Hematopoietic multipotent progenitor cell treated with erythropoietin and hydrocortisone succinate and interleukin-3 and kit ligand, for 6 days (in vitro differentiated cells): ENCODE measurements at places on chromosomes 12 and 14.

DNA sequence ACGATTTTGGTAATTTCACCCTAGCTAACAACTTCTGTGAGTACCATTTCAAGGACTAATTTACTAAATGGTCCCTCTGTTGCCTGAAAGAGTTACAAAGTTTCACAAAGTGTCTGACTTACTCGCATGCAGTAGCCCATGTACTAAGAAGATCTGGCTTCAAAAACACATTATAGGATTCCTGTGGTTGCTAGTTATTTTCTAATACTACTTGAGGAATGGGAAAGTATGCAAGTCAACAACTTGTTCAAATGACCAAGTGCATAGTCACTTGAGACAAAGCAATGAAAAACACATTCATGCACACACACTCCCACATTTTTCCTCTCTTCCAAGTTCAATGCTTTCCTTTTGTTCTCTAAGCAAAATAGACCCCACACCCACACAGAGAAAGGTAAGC, 219.7 kb upstream of the TMPO start:
- no peak for DNase-seq

GRCh38 chr14:51285120-51285519, 45.1 kb downstream of the TMX1 start:
- no peak for DNase-seq

- DNase-seq = no peak
Measured at GRCh38 chr12:9132008-9132535, 16.4 kb upstream of the A2M start.

- DNase-seq = peak; percentile 68
Measured at GRCh38 chr14:96802963-96803362, 5.8 kb downstream of the VRK1 start.

- DNase-seq = no peak
Measured at GRCh38 chr12:70252832-70253231, 9.6 kb downstream of the CNOT2 start.

DNA sequence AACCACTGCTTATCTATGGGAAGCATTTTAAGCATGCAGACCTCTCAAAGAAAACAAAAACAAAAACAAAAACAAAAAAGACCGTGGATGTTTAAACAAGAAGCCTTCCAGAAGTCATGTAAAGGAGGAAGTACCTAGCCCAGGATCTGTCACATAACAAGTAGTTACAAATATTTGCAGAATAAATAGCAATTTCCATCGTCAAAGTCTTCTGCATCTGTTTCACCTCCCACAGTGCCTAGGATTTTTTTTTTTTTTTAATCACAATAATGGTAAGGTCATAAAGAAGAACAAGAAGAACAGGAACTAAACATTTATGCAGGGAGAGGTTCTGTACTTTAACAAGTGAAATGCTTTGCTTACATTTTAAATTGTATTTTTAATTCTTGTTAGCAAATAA, 2.4 kb upstream of the STXBP6 start:
- DNase-seq = no peak

DNA sequence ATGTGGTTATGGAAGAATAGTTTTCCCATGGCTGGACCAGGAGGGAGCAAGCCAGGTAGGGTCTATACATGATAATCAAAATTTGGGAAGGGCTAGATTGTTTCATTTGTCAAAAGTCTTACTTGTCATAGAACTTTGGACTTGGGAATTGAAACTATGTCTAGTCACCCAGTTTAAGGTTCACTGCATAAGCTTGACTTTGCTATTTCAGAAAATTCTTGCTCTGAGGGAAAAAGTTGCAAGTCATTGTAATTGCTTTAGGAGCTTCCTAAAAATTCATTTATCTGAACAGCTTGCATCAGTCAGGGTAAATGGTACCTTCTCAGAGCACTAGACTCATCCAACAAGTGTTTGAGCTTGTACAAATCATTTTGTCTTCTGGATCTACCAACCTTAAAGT, 1194.7 kb downstream of the GALC start:
- no peak for DNase-seq

GRCh38 chr12:68319988-68320623, 12.1 kb downstream of the MDM1 start:
- DNase-seq = no peak

- no peak for DNase-seq
Measured at GRCh38 chr14:99512110-99512449, 30.9 kb downstream of the CCNK start.

DNA sequence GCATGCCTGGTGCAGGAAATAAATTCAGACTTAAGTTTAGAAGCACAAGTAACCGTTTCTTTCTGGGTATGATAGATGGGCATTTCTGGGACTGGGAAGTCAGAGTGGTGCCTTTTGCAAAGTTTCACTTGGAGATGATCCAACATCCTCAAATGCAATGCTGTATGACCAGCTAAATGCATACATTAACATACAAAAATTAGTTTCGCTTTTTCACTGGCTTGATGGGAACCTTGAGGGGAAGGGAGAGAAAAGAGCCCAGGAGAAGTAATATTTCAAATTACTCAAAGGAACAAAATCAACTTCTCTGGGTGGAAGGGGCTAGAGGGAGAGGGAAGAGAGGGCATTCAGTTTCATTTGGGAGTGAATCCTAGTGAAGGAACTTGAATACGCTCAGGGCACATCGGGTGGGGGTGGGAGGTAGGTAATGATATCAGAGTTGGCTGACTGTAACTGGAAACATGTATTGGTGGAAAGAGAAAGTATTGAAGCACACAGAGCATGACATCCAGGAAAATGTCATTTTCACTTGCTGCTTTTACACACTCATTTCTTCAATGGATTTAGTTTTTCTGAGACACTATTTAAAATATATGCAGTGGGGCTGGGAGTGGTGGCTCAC, 175.5 kb downstream of the PTPRO start:
- DNase-seq = no peak

- no peak for DNase-seq
Measured at GRCh38 chr14:105273062-105273461, 24.7 kb downstream of the BTBD6 start.

DNA sequence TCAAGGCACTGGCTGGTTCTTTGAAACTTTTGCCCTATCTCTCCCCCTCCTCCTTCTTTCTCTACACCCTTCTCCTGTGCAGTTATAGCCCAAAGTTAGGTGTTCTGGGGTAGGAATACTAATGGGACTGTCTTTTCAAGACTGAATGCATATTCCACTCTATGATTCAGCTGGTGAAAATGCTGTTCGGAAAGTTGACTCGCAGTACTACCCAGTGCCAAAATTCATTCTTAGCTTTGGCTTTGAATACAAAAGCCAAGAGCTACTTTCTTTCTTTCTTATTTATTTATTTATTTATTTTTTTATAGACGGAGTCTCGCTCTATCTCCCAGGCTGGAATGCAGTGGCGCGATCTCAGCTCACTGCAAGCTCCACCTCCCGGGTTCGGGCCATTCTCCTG, 249.2 kb downstream of the ETNK1 start:
- no peak for DNase-seq

- no peak for DNase-seq
Measured at GRCh38 chr14:29278301-29279263, 512.0 kb downstream of the FOXG1 start.

DNA sequence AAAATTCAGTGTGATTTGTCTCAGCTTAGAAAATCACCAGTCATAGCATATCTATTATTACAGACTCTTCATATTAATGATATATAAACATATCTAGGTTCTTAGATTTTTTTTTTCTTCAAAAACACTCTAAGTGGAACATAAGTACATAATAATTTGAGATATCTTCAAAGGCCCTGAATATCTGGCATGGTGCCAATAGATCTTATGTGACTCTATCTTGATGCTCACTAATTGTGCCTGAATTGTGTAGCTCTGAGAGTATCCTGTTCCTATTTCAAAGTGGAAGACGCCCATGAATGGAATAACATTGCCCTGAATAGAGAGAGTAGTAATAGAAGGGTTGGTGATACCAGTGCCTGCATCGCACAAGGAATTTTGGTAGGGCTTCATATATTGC, 1312.7 kb upstream of the USP15 start:
- peak; percentile 9 for DNase-seq

DNA sequence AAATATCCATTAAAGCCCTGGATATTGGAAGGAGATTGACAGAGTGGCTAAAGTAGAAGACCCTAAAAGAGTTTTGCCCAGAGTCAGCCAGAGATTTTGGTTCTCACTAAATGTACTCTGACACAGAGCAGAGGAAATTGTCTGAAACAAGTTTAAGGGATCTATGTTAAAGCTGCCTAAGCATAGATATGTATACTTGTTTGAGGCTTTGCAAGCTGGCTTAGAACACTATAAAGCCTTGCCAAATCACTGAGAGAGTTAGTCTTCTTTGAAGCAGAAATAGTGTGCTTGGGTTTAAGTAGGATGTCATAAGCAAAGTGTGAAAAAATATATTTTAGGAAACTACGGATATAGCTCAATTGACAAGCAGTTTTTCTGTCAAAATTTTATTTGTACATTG, 653.5 kb downstream of the FSCB start:
- DNase-seq = no peak

- no peak for DNase-seq
Measured at GRCh38 chr12:3717283-3717898, 35.5 kb downstream of the CRACR2A start.

DNA sequence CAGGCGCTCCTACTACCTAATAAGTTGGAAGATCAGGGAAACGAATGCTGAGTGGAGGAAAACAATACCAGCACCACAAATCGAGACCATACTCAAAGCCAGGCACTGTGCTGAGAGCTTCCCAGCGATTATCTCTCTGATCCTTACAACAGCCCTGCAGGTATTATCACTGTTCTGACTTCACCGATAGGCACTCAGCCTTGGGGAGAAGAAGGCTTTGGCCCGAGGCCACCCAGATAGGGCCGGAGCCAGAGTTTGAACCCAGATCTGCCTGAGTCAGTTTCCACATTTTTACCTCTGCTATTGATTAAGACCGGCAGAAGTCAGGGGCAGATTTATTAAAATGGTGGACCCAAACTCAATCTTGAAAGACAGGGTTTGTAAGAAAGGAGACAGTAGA, 4.9 kb downstream of the SVOP start:
- no peak for DNase-seq

DNA sequence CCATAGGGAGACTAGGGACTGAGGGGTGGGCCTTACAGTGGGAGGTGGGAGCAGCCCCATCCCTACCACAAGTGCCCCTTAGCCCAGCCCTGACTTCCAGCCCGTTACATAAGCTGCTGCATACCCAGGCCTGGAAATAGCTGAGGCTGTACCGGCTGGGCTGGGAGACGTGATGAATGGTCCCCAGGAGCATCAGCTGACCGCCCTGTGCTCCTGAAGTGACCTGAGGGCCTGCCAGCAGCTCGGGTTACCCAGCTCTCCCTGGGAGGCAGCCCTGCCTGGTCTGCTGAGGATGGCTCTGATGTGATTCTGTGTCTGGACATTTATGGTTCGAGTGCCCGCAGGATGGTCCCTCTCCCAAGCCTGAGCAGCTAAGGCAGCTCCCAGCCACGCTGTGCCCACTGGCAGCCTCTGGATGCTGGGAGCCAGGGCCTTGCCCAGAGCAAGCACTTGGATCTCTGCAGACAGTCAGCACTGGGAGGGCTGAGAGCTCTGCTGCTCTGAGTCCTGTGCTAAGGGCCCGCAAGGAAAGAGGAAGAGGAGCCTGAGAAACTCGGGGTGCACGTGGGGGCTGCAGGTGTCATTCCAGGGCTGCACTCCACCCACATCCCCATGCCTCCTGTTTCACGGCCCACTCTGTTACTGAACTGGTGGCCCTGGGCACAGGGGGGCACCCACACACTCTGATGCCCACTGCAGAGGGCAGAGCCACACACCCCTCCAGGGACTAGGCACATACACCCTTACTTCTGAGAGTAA, 20.5 kb downstream of the TAMALIN start:
- DNase-seq = no peak

- DNase-seq = peak; percentile 65
Measured at GRCh38 chr12:14643251-14643650, 53.1 kb downstream of the GUCY2C start.

GRCh38 chr14:21539189-21539940, 13.2 kb upstream of the SALL2 start:
- DNase-seq = no peak

GRCh38 chr14:100062590-100062989, 2.6 kb upstream of the EVL start:
- no peak for DNase-seq

DNA sequence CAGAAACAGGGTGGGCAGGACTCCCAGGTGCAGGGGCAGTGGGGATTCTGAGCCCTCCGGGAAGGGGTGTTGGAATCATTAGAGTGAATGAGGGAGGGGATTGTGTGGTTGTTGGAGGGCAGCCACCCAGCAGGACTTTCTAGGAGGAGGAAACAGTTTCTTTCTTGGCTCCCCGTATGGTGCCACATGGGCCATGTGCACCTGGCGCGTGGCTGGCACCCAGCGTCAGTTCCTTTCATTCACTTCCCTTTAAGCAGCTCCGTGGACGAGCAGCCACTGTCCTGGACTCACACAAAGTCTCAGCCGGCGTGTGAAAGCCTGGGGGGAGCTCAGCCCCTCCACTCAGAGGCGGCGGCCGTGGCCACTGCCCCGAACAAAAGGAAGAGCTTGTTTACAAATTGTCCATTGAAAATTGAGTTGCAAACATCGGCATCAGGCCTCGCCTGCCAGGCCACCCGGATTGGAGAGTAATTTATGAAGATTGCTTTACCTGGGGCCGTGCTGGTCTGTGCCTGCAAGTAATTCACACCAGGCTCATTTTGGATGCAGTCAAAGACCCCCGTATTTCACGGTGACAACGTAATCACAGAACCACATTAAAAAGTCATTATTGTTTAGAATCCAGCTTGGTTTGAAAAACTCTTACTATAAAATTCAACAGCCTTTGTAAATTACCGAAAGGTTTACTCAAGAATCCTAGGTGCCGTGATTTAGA, 101.7 kb upstream of the C14orf180 start:
- DNase-seq = no peak

GRCh38 chr14:34069854-34070582, 119.1 kb upstream of the EGLN3 start:
- no peak for DNase-seq

GRCh38 chr14:36006623-36007022, 169.9 kb downstream of the PTCSC3 start:
- DNase-seq = no peak

DNA sequence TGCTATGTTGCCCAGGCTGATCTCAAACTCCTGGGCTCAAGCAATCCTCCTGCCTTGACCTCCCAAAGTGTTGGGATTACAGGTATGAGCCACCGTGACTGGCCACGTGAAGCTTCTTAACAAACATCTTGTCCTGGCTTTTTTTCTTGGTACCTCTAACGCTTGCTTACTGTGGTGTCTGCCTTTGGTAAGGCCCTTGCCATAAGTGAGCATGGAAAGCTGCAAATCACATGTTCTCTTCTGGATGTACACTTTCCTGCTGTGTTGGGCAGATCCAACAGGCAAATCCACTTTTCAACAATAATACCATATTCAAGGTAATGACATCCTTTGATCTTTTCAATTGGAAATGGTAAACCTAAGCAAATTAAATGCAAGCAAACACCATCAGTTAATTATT, 54.6 kb downstream of the ARF6 start:
- DNase-seq = no peak

- no peak for DNase-seq
Measured at GRCh38 chr12:113659416-113659815, 187.7 kb upstream of the LHX5 start.
